ENCODE measurements at places on chromosomes 6 and 20.

- DNase-seq, result no peak
These were observed 14.2 kb downstream of the SLX4IP start for GRCh38 chr20:10449270-10449669.

GRCh38 chr20:57056651-57057050 is 209.8 kb downstream of the BMP7 start:
- DNase-seq, result no peak

GRCh38 chr6:25413207-25413905 is 134.2 kb downstream of the CARMIL1 start:
- no peak for DNase-seq

GRCh38 chr6:151738267-151738666 is 69.2 kb upstream of the ESR1 start:
- no peak for DNase-seq

GRCh38 chr6:16969699-16970655 is 131.9 kb upstream of the STMND1 start:
- DNase-seq, result no peak

DNA sequence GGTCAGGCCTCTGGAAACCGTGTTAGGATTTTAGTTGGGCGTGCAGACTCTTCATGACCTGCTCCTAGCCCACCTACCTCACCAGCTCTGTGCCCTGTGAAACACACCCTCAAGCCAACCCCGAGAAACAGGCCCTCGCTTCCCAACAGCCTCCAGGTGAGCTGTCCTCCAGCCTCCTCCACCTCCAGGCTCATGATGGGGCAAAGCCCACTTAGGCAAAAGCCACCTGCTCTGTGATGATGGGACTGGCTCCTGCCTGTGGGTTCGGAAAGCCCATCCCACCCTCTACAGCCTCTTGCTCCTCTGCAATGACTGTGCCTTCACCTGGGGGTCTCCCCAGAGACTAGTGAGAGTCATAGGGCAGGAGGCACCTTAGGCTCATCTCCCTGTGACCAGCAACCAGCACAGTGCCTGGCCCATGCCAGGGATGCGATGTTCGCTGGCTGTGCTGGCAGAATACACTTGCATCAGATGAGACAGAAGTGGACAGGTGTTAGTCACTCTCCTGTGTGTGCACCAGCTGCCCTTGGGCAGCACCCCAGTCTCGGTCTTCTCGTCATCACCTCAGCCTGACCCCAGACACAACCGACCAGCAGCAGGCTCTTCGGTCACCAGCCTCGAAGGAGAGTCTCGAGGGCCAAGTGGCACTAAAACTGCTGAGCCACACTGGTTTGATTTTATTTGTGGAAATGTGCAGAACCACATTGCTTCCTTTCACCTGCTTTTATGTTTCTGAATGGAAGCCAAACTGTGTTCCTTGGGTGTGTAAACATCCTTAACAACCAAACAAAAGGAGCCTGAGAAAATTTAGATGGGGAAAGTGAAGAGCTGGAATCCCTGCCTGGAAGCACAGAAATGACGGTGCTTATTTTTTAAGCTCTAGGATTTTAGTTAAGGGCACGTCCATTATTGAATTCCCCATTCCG is 10.7 kb downstream of the PXDC1 start:
- no peak for DNase-seq

- DNase-seq, result no peak
These were observed 37.8 kb downstream of the CENPW start for GRCh38 chr6:126377594-126378153.
